ENCODE measurements at places on chromosomes 5 and 9.

DNA sequence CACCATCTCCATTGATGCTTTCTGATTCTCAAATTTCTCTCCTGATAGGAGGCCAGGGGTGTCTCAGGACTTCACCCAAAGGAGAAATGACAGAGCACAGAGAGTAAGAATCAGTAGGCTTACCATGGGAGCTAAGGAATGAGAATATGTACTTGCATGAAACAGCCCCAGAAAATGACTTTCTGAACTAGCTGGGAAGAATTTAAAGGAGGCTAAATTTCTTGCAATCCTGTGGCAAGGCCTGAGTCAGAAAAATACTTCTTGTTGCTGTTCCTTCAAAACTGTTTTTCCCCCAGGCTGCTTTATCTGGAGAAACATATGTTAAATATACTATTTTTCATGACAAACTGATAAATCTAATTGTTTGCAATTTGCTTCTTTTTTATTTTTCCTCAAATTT is 53.4 kb upstream of the FBXL7 start:
- no peak for DNase-seq

GRCh38 chr9:18149471-18150011 is 324.4 kb upstream of the ADAMTSL1 start:
- no peak for DNase-seq

GRCh38 chr5:68246802-68247201 is 31.2 kb downstream of the PIK3R1 start:
- DNase-seq = no peak

DNA sequence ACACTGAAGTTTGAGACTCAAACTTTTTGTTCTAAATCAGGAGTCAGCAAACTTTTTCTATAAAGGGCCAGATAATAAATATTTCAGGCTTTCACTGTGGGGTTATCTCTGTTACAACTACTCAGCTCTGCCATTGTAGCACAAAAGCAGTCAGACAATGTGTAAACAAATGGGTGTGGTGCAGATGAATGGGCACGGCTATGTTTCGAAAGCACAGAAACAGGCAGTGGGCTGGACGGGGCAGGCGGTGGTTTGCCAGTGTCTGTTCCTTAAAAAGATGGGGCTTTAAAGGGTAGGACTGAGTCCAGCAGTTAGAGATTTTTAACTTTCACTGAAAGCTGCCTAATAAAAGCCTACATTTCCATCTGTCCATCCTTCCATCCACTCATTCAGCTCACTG is 48.9 kb downstream of the PFDN1 start:
- DNase-seq = no peak

GRCh38 chr5:149372076-149372795 is 6.9 kb downstream of the IL17B start:
- no peak for DNase-seq

DNA sequence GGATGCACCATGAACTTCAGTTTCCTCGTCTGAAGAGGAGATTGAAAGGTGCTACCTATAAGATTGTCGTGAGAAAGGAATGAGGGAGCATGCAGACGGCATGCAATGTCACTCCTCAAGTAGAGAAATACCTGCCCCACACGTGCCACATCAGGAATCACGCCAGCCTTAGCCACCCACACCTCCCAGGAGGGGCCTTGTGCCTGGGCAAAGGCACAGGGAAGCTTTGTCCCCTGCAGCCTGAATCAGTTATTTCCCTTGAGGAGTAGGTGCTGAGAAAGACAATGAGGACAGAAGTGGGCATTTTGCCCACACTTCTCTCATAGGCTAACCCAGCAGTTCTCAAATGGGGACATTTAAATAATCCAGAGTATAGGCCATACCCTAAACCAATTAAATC is 31.0 kb downstream of the FSTL4 start:
- no peak for DNase-seq

- DNase-seq = no peak
These were observed 39.3 kb downstream of the SPARC start for GRCh38 chr5:151647320-151647861.

DNA sequence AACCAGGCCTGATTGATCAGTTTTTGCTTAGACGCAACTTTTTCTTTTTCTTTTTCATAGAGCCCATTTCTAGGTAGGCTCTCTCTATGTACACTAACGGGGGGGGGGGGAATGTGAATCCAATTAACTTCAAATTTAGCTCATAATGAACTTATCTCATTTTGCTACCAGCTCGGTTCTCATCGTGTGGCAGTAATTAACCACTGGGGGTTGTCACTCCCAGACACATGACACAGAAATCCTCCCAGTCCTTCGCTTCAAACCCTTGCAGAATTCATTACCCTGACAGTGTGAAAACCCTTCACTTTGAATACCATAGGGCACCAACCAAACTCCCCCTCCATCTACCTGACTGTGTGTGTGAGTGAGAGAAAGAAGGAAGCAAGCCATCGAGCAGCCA is 144.2 kb downstream of the PAX5 start:
- no peak for DNase-seq

GRCh38 chr9:134833294-134833880 is 47.2 kb upstream of the FCN2 start:
- DNase-seq = peak; percentile 22

GRCh38 chr9:79256691-79257213 is 315.0 kb upstream of the TLE4 start:
- no peak for DNase-seq

- no peak for DNase-seq
These were observed 53.5 kb downstream of the PLK2 start for GRCh38 chr5:58406394-58406793.

DNA sequence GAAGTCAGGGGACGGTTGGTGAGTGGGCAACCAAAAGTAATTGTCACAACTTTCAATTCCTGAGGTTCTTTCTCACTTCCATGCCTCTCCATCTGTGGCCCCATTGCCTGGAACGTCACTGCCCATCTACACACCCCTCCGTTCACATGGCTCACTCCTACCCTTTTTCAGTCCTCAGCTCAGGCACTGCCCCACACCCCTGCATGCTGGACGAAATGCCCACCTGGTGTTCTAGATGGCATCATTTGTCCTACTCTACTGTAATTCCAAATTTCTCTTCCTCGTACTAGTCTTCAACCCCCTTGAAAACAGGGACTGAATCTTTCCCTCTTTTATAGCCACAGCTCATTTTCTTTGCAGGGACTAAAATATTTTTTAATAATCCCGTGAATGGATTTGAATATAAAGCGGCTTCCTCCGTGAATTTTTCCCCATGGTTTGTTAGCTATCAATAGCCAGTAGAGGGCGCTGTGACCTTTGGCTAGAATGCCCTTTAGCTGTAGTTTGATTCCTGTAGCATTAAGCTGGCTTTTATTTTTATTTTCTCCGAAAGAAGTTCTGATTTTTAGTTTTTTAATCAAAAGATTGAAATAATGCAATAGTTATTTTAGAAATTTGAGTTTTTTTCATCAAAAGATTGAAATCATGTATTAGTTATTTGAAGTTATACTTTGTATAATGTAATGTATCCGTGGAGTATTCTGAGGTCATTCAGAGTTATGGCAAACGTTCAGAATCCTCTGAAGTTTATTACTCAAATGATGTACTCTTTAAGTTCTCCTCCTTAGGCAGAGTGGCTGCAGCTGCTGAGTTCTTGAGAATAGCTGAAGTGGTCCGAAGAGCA is 232.1 kb downstream of the SH3GL2 start:
- no peak for DNase-seq

- DNase-seq = peak; percentile 84
These were observed 2.0 kb downstream of the ST8SIA4 start for GRCh38 chr5:100900796-100901781.

DNA sequence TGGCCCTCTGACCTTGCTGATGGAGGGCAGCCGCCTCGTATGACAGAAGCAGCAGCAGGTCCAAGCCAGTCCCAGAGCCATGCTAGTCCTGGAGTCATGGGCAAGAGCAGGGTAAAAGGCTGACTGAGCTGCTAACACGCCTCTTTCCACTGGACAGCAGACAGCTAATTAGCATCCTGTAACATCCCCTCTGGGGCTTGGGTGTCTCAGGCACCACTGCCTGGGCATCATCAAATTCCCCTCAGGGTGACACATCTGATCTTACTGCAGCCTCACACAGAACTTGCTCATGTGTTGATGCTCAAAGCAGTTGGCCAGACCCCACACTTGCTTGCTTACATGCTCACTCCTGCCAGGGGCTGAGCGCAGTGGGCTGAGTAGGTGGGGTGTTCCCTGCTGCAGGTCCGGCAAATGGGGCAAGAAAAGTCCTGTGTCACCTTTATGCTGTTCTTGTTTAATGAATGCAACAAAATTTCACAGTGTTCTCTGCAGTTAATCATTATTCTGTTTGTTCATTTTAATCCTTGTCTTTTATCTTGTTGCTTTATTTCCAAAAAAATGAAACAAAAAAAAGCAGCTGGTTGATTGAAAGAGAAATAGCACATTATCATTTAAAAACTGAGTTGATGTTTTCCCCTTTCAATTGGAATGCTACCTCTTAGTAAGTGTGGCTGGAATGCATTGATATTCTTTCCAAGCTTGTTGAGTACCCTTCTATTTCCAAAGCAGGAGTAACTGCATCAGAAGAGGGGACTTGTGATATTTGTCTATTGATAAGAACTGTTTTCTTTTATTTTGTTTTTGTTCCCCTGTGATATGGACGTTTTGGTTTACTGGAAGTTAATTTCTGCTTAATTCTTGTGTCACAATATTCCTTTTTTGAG is 254.1 kb downstream of the CDH18 start:
- no peak for DNase-seq

DNA sequence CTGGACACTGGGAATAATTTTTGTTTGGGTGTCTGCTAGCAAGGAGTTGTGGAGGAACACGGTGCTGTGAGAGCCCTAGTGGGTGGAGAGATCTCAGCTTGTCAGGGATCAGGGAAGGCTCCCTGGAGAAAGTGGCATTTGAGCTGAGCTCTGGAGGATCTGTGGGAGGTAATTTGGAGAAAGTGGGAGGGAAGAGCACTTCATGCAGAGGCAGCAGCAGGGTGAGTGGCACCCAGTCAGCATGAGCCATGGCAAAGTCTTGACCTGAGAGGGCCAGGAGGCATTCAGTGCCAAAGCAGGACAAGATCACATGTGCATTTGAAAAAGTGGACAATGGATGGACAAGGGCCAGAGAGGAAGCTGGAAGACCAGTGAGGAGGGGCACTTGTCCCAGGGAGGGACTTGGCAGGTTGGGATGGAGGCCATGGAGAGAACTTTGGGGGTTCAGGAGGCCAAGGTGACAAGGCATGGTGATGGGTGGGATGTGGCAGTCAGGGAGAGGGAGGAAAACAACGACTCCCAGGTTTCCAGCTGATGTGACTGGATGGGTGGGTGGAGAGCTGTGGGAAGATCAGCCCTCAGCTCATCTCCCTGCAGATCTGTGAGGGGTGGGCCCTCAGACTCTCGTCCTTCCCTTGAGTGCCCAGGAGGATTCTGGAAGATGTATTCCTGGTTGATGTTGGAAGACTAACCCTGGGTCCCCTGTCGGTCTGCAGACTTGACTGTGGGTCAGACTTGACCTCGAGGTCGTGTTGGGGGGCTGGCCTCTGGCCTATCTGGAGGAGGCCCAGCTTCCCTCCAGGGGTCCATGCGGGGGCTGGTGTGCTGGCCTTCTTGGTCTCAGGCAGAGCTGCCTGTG is 68.9 kb upstream of the PITX1 start:
- no peak for DNase-seq

GRCh38 chr5:57900381-57900944 is 417.9 kb upstream of the ACTBL2 start:
- DNase-seq = no peak

GRCh38 chr5:67240846-67241245 is 44.2 kb upstream of the CD180 start:
- no peak for DNase-seq

- DNase-seq = no peak
These were observed 17.7 kb downstream of the TXNDC8 start for GRCh38 chr9:110319781-110320492.

- no peak for DNase-seq
These were observed 134.0 kb downstream of the PHF2 start for GRCh38 chr9:93710370-93710723.

DNA sequence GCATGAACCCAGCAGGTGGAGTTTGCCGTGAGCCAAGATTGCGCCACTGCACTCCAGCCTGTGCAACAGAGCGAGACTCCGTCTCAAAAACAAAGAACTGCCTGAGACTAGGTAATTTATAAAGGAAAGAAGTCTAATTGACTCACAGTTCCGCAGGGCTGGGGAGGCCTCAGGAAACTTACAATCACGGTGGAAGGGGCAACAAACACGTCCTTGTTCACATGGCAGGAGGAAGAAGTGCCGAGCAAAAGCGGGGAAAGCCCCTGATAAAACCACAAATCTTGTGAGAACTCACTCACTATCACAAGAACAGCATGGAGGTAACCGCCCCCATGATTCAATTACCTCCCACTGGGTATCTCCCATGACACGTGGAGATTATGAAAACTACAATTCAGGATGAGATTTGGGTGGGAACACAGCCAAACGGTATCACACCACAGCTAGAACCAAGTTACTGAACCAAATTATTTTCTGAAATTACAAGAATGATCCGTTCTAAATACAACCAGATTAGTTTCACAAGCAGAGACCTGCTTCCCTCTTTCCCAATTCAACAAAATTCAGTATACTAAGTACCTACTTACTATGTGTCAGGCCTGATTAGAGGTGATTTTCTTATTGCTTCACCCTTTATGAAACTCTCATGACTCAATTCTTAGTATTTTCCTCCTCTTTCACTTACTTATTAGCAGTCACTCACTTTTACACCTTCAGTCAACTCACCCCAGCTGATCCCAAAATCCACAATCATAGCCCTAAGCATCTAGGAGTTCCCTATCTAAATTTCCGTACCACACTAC is 8.4 kb downstream of the UBTD2 start:
- no peak for DNase-seq

DNA sequence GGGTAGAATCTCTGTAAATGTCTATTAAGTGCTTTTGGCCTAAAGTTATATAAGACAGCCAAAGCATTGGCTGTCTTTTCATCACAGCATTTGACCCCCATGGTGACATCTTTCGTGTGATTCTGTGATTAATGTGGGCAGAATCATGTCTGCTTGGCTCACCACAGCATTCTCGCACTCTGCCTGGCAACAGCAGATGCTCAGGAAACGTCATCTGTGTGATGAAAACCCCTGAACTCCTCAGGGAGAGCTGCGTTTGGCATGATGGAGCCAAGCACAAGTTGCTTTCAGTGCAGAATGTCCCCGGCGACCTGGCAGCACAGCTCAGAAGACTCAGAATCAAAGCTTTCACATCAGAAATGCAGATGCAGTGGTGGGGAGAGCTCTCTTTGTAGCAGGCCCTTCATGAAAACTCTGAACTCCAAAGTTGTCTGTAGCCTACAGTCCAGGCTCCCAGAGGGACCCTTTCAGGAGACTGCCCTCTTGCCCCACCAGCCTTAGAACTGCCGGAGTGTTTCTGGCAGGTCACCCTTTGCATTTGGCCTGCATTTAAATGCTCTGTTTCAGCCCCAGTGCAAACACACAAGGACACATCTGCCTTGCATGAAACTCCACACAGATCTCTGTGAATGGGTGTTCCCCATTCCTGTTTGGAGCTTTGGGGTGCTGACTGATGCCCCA is 155.6 kb upstream of the PANK3 start:
- peak; percentile 18 for DNase-seq

- no peak for DNase-seq
These were observed 9.9 kb upstream of the NINJ1 start for GRCh38 chr9:93143830-93144530.

- no peak for DNase-seq
These were observed 335.8 kb downstream of the GADD45G start for GRCh38 chr9:89940625-89941024.

- DNase-seq = no peak
These were observed 40.6 kb downstream of the USP20 start for GRCh38 chr9:129875687-129876395.

- no peak for DNase-seq
These were observed 350.1 kb downstream of the GLIS3 start for GRCh38 chr9:3949744-3950143.

Measured in heart left ventricle (tissue), 16 donors.